Fibroblast of the aortic adventitia (primary cell): ENCODE measurements at places on chromosomes 6 and 20. TPM values are rescaled to one million over a fixed set of nuclear protein-coding genes. Genes with fewer than 3 reads are reported as not detected.

DNA sequence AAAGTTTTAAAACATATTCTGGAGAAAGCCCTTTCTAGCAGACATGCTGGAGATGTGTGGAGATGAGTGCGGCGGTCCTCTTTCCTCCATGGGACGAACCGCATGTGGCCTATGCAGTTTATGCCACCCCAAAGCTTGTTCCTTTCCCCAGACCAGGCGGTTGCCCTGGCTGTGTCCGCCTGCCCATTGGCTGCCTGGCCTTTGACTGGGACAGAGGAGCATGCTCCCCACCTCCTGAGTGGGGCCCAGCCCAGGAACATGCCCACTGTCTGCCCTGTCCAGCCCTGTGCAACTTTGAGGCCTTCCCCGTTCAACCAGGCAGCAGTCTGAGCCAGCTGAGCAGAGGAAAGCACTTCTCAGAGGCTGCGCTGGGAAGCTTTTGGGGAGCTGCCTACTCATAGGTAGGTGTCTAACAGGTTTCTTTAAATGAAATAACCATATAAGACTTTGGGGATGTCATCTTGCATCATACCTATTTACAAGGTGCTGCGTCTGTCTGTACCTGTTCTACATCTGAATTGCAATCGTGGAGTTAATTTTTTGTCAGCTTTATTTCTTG is 20.6 kb downstream of the FOXC1 start:
- DNase-seq = no peak

- no peak for DNase-seq
Observed at GRCh38 chr6:87431263-87431662, 23.5 kb downstream of the CFAP206 start.

DNA sequence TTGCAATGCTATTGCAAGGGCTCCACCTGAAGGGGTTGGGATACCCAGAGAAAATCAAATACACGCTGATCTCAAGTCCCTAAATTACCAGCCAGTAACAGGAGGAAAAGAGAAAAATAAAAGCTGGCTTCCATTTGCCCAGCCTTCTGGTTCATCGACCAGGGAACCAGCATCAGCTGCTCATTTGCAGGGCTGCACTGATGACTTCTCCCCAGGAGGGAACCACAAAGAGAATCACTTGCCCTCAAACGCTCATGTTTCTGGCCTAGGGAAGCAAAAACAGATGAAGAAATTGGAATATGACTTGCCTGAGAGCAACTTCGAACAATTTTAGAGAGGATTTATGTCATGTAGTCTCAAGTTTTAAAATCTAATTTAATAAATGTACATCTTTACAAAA is 119.7 kb downstream of the SH3BGRL2 start:
- no peak for DNase-seq

MRPL18 gene
- 70.6 and 103 TPM in 2 replicates for total RNA-seq

CHRNA4 gene
- not detected in 2 replicates for total RNA-seq

LYRM2 gene
- 19.6 and 35.5 TPM in 2 replicates for total RNA-seq

BMP7 gene
- not detected in 2 replicates for total RNA-seq
